Activated CD4-positive, alpha-beta T cell treated with anti-CD3 and anti-CD28 coated beads, Interleukin-2, amount 50 U/mL, for 16 hours (primary cell): ENCODE measurements at places on chromosomes 5 and 9.
A peak's percentile ranks its signal among the peaks of the same experiment; 100 is the strongest.

DNA sequence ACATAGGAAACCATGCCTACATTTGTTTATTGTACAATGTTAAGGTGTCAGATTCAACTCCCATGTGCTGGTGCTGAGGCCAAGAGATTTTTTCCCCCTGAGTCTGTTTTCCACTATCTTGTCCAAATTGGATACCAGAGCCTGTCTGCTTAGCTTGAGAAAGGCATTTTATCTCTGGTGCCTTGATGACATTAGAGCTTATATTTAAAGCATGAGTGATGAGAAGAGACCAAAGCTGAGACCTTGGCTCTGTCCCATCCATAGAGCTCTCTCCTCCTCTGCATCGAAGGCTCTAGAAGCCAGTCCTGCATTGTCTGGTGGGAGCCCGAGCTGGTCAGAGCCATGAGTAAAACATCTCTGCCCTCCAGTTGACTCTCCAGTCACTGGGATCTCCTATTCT is 10.4 kb upstream of the PPP2CA start:
- DNase-seq: no peak

DNA sequence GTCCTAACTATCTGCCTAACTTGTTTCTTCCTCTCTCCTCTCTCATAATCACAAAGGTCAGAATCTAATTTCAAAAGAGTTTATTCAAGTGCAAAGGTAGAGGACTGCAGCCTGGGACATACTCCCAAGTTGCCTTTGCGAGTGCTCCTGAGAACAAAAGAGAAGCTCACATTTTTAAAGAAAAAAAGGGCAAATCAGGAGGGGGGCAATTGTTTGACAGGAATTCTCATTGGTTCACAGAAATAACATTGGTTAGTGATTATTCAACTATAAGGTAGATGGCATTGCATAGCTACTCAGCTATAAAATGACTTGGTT is 108.1 kb upstream of the RAI14 start:
- no peak for DNase-seq

- DNase-seq: no peak
Observed at GRCh38 chr9:105330755-105331154, 86.3 kb downstream of the SLC44A1 start.

GRCh38 chr5:6371079-6371810 is 7.1 kb downstream of the MED10 start:
- DNase-seq: no peak

GRCh38 chr5:60339691-60340201 is 360.2 kb downstream of the DEPDC1B start:
- DNase-seq: no peak

DNA sequence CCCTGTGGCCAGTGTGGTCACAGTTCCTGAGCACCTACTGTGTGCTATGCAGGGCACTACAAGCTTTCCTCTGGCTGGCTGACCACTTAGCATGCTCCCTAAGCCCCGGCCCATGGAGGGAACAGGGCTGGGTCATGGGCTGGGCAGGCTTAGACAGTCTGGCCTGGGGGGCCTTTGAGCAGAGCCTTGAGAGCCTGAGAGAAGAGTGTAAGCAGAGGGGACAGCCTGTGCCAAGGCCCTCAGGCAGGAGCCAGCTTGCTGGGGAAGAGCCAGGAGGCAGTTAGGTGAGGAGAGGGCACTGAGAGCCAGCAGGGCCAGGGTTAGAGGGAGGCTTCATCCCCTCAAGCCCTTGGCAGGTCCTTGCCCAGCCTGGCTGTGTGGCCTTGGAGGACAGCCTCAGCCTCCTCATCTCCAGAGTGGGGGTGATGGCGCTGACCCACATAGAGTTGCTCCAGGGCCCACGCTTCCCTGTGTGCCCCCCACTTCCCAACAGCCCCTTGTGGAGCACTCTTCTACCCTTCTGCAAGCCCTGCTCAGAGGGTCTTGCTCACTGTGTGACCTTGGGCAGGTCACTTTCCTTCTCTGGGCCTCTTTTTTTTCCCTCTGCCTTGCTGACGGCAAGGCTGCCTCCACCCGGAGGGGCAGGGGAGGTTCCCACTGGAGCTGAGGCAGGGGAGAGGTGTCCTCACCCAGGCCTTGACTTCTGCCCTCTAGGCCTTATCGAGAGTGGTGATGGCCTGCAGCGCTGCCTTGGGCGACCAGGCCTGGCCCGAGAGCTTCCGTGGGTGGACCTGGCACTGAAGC is 107.1 kb downstream of the PHF2 start:
- no peak for DNase-seq

GRCh38 chr9:98687911-98688310 is 20.8 kb downstream of the GABBR2 start:
- DNase-seq: no peak

DNA sequence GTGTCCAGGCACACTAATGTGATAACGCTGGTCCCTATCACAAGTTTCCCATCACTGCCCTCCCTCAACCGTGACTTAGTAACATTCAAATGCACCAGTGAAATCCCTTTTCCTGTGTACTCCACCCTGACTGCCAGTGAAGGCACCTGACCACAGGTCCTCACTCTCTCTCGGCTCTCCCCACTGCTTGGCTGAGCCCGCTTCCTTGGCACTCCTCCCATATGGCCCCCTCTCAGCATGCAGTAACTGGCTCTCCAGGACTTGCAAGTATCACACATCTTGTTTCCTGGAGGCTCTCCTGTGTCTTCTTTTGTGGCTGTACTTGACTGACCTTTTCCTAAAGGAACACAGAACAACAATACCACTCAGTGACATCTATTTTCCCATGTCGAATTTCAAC is 292.0 kb upstream of the ZNF608 start:
- no peak for DNase-seq

GRCh38 chr5:4058899-4059298 is 463.3 kb downstream of the IRX1 start:
- DNase-seq: no peak

GRCh38 chr9:114592356-114592755 is 4.8 kb downstream of the ATP6V1G1 start:
- DNase-seq: peak; percentile 70

GRCh38 chr5:53006911-53007890 is 18.0 kb downstream of the ITGA2 start:
- DNase-seq: no peak

GRCh38 chr9:4769321-4770080 is 23.2 kb upstream of the RCL1 start:
- peak; percentile 26 for DNase-seq

DNA sequence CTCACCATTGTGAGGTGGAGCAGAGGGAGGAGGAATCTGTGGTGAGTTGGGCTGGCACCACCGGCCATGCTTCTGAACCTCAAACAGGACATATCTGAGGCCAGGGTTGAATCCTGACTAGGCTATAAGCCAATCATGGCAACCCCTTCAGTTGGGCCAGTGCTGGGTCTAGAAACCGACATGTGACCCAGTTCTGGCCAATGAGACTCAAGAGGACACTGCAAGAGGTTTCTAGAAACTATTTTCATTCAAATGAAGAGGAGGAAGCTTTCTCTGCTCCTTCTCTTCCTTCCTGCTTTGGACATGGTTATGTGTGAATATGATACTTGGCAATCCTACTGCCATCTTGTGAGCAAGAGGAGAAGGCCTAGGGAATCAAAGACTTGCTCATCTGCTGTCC is 417.7 kb downstream of the SEMA5A start:
- no peak for DNase-seq

- no peak for DNase-seq
Observed at GRCh38 chr9:126299706-126300276, 26.8 kb upstream of the MVB12B start.

DNA sequence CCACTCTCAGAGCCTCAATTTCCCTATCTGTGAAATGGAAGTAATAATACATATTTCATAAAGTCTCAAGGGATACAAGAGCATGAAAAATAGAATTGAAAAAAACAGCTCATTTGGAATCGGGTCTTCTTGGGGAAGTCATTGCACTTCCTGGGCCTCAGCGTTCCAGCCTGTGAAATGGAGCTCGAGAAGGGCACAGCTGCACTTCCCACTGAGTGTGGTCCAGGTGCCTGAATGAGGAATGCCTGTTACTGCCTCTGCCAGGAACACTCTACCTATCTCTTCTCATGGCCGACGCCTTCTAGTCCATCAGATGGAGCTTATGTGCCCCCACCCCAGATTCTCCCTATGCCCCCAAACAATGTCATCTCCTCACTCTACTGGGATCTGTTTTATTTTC is 924 bp upstream of the NEURL1B start:
- no peak for DNase-seq

DNA sequence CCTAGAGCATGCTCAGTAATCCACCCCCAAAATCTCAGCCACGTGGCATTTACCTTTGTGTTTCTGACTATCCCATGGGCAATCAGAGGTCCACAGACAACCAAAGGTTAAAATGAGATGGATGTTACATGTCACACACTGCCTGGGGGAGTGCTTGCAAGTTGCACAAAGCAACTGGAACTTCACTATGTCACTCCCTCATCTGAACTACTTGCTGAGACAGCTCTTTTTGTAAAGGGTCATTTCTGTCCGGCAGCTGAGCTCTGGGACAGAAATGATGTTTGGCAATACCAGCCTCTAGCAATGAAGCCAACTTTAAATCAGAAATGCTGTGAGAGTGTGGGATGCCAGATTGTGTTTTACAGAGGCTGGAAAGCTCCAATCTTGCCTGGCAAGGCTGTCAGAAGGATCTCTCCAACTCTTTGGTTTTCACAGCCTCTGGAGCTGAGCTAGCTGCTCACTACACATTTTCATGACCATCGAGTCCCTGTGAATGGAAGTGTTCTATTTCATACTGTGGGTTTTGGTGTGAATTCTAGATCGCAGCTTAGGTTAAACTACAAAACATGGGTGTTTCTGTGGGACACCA is 66.3 kb upstream of the TMEM215 start:
- DNase-seq: no peak
